Nephron progenitor cell (in vitro differentiated cells): ENCODE measurements at places on chromosomes 5 and 9.
A peak's percentile ranks its signal among the peaks of the same experiment; 100 is the strongest.

- DNase-seq: no peak
Measured at GRCh38 chr5:133227897-133228296, 176.1 kb downstream of the HSPA4 start.

DNA sequence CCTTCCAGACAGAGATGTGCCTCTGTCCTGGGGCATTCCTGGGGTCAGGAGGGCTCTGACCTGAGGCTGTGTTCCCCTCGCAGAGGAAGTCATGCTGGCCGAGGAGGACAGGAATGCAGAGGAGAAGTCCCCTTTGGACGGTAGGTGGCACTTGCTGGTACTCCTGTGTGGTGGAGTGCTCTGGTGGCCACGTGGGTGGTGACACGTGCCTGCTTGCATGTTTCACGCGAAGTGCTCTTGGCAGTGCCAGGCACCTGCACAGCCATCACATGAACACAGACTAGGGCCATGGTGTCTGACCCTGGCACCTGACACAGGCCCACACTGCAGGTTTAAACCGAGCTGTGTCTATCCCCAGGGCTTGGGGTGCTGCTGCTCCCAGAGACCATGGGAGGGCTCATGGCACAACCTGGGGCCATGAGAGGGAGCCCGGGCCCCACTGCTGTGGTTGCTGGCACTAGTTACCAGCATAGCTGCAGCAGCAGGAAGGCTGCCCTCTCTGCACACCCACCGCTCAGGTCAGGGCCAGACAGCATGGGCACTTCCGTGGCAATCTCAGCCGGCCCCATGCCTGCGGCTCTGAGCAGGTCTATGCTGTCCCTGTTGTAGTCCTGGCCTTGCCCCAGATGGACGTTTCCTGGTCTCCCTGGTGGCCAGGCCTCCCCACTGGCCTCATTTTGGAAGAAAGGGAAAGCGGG is 79.3 kb downstream of the CACNA1B start:
- DNase-seq: no peak

GRCh38 chr5:171832775-171833174 is 47.2 kb downstream of the SMIM23 start:
- DNase-seq: no peak

DNA sequence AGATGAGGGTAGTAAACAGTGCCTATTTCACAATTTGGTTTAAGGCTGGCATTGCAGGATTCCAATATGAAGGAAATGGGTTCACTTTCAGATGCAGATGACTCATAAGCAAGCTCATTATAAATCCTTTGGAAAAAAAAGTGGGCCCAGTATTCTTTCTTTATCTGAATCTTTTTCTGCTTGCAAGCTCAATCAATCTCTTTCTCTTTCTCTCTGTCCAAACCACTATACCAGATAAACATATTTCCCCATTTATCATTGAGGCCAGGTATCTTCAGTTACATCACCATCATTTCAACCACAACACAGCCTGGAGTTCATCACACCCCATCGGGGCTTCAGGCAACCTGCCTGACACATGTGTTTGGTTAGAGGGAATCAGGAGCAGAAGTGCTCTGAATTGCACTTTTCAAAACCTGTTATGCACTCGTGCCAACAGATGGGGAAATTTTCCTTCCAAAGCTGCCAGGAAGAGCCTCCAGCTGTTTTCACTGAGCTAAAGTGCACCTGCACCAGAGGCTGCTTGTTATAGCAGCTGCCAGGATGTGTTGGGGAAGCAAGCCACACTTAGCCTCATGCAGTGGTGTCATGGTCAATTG is 30.0 kb upstream of the MAMDC2 start:
- no peak for DNase-seq

DNA sequence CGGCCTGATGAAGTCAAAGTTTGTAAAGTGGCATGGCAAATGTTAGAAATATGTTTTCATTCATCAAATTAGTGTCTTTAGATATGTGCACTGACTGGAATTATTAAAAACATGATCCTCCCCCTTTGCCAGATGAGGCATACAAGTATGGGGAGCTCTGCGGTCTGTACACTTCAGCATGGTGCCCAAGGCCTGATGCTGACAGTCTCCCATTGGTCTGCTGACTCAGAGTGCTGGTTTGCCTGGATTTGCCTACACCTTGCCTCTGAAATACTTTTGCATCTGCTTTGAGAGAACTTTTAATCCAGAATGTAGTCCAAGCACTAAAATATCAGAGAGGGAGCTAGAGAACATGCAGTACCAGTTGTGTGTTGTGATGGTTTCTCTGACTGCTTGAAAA is 354.3 kb upstream of the ACTBL2 start:
- DNase-seq: no peak

GRCh38 chr9:9817176-9817575 is 795.6 kb downstream of the PTPRD start:
- DNase-seq: no peak

DNA sequence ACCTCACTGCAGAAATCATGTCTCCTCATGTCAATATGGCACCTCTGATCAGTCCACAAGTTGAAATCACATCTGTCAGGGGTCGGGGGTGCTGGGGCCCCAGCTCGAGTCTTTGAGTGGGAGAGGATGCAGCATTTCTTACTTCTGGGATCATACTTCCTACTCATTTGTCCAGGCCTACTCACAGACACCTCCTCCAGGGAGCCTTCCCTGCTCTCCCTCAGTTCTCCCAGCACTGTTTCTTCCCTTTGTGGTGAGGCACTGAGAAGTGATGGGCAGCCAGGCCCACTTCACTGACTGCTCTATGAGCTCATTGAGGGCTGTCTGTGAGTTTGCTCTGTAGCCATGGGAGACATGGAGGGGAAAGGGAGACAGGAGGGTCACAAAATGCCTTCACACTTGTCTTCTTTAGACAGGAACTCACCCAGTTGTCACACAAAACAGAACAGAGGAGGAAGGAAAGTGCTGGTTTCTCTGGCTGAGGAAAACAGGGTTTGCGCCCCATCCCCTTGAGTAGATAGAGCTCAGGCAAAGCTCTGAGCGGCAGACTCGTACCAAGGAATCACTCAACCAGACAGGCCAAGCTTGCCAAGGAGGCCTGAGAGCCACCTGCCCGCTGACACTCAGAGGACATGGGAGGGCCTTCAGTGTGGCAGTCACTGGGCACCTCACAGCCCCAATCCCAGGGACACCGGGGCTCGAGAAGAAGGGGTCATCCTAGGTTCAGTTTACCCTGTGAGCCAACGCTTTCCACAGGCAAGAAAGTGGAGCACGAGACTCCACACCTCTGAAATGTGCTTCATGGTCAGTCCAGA is 152.9 kb downstream of the GABBR2 start:
- no peak for DNase-seq

GRCh38 chr9:126386776-126387175 is 60.1 kb downstream of the MVB12B start:
- DNase-seq: no peak

- DNase-seq: no peak
Measured at GRCh38 chr5:5978501-5979376, 399.6 kb downstream of the MED10 start.

GRCh38 chr9:80954521-80954920 is 734.8 kb downstream of the TLE1 start:
- no peak for DNase-seq

- no peak for DNase-seq
Measured at GRCh38 chr9:136268318-136268717, 22.7 kb upstream of the QSOX2 start.

DNA sequence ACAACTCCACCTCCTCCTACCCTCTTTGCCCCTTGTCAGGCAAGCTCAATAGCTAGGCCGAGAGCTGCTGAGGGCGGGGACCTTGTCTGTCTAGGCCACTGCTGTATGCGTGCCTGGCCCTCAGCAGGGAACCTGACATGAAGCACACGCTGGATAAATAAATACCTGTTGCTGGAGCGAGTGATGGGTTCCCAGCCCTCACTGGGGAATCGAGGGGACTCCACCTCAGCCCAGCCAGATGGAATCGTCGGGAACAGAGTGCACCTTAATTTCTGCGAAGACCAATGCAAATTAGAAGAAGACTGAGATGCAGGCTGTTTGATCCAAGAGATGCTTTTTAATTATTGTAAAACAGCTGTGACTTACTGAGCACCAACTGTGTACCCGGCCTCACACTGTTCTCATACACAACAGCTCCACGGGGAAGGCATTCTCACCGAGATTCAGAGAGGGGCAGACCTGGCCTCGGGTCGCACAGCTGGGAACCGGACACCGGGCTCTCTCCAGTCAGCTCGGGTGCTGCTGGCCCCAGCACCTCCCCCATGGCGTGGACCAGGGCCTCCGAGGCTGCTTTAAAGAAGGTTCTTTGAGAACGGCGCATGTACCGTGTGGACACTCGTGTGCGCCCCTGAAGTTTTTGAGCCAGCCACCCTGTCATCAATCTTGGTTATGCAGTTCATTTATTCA is 109.7 kb upstream of the IER5L start:
- no peak for DNase-seq

DNA sequence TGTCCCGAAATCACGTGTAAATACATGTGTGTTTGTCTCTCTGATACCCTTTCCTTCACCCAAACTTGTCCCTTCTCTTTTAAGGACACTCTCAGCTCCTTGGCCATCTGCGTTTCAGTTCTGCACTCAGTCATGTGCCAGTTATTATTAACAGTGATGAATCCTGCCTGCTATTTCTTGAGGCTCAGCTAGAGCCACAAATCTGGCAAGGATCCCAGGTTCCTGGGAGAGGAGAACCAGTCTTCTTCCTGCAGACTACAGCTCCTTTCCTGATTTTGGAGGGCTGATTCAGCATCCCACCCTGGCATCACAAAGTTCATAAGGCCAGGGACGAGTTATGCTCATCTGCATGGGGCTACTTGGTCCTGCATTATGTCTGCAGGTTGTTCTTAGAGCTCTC is 5.6 kb downstream of the MAMDC2 start:
- no peak for DNase-seq

DNA sequence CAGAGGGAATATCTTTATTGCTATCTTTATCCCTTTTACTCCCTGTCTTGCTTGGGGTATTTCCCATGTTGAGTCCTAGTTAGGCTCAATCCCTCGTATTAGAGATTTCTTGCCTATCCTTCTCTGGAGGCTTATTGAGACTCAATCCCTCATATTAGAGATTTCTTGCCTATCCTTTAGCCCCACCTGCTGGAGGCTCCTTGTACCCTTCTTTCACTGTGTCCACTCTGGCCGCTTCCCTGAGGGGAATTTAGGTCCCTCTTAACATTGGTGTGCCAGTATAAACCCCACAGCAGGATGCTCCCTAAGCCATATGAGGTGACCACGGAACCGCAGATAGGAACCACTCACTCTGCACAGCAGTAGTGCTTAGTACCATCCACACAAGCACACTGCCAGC is 110.7 kb upstream of the MAMDC2 start:
- peak; percentile 20 for DNase-seq

DNA sequence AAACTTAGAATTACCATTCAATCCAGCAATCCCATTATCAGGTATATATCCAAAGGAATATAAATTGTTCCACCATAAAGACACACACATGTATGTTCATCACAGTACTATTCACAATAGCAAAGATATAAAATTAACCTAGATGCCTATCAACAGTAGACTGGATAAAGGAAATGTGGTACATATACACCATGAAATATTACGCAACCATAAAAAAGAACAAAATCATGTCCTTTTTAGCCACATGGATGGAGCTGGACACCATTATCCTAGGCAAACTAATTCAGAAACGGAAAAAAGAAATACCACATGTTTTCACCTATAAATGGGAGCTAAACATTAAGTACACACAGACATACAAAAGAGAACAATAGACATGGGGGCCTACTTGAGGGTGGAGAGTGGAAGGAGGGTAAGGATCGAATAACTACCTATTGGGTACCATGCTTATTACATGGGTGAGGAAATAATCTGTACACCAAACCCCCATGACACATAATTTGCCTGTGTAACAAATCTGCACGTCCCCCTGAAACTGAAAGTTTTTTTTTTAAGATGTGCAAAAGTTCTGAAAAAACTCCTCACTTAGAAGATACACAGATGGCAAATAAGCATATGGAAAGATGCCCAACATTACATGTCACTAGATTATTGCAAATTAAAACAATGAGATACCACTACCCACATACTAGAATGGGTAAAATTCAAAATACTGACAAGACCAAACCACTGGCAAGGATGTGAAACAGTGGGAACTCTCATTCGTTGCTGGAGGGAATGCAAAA is 313.0 kb upstream of the CD180 start:
- no peak for DNase-seq

- no peak for DNase-seq
Measured at GRCh38 chr5:58828258-58828657, 245.4 kb downstream of the RAB3C start.

DNA sequence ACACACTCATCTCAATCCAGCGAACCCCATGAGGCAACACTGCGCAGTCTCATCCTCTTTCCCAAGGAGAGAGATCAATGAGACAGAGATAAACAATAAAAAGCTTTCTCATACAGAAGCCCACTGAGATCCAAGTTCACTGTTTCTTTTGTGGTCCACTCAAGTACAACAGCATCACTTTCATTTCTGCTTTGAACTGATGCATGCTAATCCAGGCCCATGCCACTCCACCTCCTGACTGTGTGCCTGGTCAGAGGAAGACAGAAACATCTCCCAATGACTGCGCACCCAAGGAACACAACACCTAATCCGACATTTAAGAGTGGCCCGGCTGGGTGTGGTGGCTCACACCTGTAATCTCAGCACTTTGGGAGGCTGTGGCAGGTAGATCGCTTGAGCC is 104.0 kb downstream of the SERINC5 start:
- no peak for DNase-seq

DNA sequence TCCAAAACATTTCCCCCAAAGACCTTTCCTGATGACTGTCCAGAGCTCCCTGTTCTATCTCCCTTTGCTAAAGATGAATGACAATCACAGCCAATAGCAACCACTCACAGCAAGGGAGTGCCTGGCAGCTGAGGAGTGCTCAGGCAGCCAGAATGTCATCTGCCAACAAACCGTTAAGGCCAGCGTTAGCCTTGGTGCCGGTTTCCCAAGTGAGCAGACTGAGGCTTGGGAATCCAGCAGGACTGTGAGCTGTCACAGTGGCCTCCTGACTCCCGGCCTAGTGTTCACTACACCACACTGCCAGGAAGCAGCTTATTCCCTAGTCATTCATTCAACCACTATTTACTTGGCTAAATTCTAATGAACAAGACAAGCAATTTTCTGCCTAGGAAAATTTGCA is 24.7 kb downstream of the STK10 start:
- no peak for DNase-seq

DNA sequence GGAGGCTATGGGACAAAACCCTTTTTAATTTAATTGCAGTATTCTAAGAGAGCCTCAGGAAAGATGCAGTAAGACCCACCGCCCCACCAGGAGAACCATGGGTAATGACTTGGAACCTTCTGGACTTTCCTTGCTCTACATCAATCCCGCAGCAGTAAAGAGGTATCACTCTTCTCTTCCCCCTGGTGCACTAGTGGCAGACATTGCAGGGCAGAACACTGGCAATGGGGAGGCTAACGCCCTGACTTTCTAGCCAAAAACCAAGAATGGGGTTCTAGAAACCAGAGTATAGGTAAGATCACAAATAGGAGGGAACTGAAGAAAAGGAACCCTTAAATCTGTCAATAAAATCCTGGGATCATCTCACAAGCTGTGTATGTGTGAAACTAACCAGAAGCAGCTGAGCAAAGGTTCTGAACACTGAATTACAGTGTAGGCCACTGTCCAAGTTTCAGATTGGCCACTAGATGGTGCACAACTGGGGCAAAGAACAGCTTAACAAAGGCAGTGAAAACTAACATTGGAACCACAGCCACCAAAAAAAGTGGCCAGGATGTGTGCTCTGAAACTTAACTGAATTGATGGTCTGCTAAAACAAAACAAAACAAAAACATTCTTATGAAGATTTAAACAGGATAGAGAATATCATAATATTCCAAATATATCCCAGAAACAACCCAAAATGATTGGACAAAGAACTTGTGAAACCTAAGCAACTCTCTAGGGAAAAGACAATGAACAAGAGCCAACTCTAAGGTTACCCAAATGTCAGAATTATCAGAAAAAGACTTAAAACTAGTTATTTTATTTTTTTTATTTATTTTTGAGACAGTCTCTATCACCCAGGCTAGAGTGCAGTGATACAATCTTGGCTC is 6.6 kb upstream of the FAM151B start:
- no peak for DNase-seq
